ENCODE measurements at places on chromosomes 12 and 14. TPM values are rescaled to one million over a fixed set of nuclear protein-coding genes. Genes with fewer than 3 reads are reported as not detected.

DNA sequence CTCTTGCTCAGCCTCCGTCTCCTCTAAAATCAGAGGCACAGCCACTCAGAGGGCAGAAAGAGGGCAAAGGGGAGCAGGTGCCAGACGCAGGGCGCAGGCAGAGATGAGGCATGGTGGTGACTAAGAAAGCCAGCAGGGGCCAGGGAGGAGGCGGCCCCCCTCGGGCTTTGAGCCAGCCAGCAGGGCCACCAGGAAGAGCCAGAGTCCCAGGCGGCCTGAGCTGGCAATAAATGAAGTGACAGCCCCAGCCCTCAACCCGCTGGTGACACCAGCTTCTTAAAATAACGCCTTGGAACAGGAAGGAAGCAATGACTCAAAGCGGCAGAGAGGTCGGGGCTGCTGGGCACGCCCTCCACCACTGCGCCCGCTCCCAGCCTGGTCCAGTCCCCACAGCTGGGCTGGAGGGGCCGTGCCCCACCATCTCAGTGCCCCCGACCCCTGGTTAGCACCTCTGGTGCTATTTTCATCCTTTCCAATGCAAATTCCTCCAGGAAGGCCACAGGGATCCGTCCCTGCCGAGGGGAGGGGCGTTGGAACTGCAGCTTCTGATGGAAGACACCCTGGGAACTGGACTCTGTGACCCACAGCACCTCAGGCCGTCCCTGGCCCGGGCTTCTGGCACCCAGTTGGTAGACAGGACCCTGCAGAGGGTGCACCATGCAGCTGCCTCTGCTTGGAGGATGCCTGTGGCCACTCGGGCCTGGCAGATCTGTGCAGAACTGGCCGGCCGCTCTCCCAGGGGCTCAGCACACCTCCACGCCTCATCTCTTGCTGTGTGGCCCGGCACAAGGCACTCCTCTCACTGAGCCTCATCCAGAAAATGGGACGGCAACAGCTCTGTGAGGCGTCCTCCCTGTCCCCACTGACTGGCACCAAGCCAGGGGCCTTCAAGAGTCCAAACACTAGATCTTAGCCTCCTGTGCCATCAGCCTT, 113.7 kb downstream of the NCOR2 start:
- H3K27ac ChIP-seq = peak overlapping the region; percentile 40
- H3K4me3 ChIP-seq = peak overlapping the region; percentile 10
- H3K4me1 ChIP-seq = peaks cover 47% of the 10 kb centered on the region

- H3K27ac ChIP-seq = peak overlapping the region; percentile 4
- no peaks in the 10 kb centered on the region for H3K36me3 ChIP-seq
Observed at GRCh38 chr12:101671157-101671791, 26.2 kb upstream of the CHPT1 start.

DNA sequence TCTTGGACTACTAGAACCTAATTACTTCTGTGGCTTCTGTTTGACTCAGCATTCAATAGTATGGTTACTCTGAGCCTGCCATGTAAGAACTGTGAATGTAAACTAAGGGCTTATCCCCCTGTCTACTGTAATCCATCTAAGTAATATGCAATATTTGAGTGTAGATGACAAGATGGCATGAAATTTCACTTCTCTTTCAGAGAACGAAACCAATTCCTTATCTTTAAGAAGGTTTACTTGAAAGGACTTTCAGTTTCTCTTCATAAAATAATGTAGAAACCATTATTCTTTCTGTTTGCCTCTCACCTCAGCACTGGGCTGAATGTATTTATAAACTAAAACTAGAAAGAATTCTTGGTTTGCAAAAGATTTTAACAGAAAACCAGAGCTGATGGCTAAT, 60.4 kb upstream of the ARID2 start:
- H3K36me3 ChIP-seq = no peaks in the 10 kb centered on the region
- peak overlapping the region; percentile 53 for H3K4me3 ChIP-seq
- no peak for DNase-seq
- peaks cover 34% of the 10 kb centered on the region for H3K27me3 ChIP-seq
- H3K4me1 ChIP-seq = peaks cover 25% of the 10 kb centered on the region

- no peaks in the 10 kb centered on the region for H3K36me3 ChIP-seq
- H3K4me3 ChIP-seq = no peak overlapping the region
- no peak overlapping the region for H3K27ac ChIP-seq
- no peaks in the 10 kb centered on the region for H3K27me3 ChIP-seq
- H3K4me1 ChIP-seq = no peaks in the 10 kb centered on the region
- DNase-seq = no peak
Observed at GRCh38 chr12:99911081-99911480, 73.7 kb downstream of the ANKS1B start.

GPR162 gene
- 0.93 TPM for total RNA-seq

- no peaks in the 10 kb centered on the region for H3K27me3 ChIP-seq
- DNase-seq = no peak
- peaks cover 64% of the 10 kb centered on the region for H3K4me1 ChIP-seq
- H3K4me3 ChIP-seq = peak overlapping the region; percentile 72
- no peak overlapping the region for H3K27ac ChIP-seq
Observed at GRCh38 chr12:105332925-105333324, 2.4 kb downstream of the C12orf75 start.

DNA sequence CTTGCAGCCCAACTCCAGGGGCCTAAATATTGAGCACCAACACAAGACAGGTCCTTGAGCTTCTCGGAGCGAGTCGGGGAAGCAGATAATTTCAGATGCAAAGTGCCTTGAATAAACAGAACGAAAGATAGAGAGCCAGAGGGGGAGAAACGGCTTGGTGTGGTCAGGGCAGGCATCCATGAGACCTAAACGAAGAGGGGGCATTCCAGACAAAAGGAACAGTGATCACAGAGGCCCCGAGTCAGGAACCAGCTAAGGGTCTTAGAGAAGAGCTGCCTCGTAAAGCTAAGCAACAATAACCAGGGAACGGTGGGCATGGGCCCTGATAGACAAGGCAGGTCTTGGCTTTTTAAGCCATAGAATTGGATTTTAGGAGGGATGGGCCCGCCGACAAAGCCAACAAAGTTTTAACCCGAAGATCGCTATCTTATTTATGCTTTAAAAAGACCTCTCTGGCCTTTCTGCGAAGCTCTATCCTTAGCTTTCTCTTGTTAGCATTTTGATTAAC, 421 bp upstream of the ACADS start:
- H3K4me3 ChIP-seq = peak overlapping the region; percentile 82
- H3K27me3 ChIP-seq = no peaks in the 10 kb centered on the region
- H3K4me1 ChIP-seq = peaks cover 26% of the 10 kb centered on the region
- H3K27ac ChIP-seq = no peak overlapping the region

DNA sequence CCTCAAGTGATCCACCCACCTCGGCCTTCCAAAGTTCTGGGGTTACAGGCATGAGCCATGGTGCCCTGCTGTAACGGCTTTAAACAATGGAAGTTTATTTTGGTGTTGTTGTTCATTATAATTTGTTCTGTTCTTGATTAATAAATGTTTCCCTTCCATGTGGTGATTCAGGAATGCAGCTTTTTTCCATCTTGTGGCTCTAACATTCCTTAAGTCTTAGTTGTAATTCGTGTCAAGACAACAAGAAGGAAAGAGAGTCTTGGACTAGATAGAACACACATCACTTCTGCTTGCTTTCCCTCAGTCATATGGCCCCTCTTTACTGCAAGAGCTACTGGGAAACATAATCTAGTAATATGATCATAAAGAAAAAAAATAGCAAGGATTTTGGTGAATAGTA, 211.6 kb downstream of the SLC6A15 start:
- no peak overlapping the region for H3K4me3 ChIP-seq
- no peak overlapping the region for H3K27ac ChIP-seq
- DNase-seq = no peak

- peaks cover 11% of the 10 kb centered on the region for H3K4me1 ChIP-seq
- H3K27ac ChIP-seq = peak overlapping the region; percentile 82
- no peak for DNase-seq
- peak overlapping the region; percentile 98 for H3K4me3 ChIP-seq
- H3K27me3 ChIP-seq = peaks cover 22% of the 10 kb centered on the region
Observed at GRCh38 chr12:51270951-51271518, 820 bp upstream of the SMAGP start.

- peaks cover 7% of the 10 kb centered on the region for H3K27me3 ChIP-seq
- H3K36me3 ChIP-seq = no peaks in the 10 kb centered on the region
- H3K27ac ChIP-seq = no peak overlapping the region
Observed at GRCh38 chr12:513446-513845, 53.7 kb downstream of the B4GALNT3 start.
